ENCODE measurements at places on chromosomes 6 and 20.

- DNase-seq = no peak
Observed at GRCh38 chr6:130644175-130644574, 183.0 kb upstream of the SMLR1 start.

- DNase-seq = no peak
Observed at GRCh38 chr6:52216932-52217575, 27.2 kb downstream of the IL17F start.

GRCh38 chr6:30835576-30835975 is 48.7 kb upstream of the DDR1 start:
- no peak for DNase-seq

- no peak for DNase-seq
Observed at GRCh38 chr20:3932277-3932676, 43.1 kb downstream of the PANK2 start.

DNA sequence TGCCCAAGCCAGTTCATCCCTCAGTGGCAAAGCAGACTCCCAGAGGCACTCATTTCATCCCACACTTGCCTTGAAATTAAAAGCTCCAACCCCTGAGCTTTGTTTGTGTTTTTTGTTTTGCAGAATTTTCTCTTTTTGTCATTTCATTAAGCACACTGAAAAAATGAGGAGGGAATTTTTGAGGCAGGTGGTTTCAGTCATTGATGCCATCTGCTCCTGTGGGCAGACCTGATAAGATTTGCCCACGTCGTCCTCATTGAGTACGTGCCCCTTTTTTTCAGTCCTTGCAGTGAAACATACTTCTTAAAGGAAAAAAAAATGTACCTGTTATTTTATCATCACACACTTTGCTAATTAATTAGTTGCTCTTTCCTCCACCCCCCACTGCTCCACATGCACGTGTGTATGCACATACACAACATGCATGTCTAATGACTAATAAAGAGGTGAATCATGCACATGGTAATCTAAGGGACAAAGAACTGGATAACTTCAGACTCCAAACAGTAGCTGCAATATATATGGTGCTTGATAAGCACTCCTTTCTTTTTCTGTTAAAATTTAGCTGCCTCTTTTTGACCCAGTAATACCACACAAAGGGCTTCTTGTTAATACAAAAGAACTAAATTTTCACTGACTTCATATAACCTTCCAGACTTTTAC is 102.1 kb upstream of the TMEM181 start:
- DNase-seq = no peak

DNA sequence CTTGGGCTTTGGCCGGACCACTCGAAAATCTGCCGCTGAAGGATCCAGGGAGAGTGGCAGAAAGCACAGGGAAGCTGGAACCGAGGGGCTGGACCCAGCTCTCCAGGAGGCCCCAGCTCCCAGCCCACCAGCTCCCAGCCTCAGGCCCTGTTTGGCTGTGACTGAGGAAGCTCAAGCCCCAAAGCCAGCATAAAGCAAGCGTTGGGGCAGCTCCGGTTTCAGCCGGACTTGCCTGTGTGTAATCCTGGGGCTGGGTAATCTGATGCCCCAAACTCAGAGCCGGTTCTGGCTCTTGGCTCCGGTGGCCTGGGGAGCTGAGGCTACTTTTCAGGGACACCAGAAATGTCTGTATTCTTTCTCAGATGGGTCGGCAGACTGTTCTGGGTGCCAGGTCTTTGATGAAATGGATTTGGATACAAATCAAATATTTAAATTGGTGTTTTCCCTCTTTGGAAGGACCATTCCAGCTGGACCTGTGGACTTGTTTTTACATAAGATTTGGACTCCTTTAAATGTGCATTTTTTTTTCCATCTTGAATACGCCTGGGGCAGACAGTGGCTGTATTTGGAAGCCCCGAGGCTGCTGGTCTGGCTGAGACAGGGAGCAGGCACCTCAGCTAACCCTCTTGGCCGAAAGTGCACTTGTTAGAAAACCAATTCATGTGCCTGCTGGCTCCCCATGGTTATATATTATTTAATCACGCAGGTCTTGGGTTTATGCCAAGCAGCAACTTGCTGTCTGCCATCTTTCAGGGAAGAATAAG is 29.7 kb downstream of the RPP40 start:
- DNase-seq = no peak

GRCh38 chr6:32255199-32256153 is 31.6 kb upstream of the NOTCH4 start:
- no peak for DNase-seq

GRCh38 chr6:54053881-54054391 is 57.3 kb upstream of the MLIP start:
- no peak for DNase-seq

GRCh38 chr20:47326658-47327268 is 29.7 kb downstream of the ZMYND8 start:
- DNase-seq = no peak

DNA sequence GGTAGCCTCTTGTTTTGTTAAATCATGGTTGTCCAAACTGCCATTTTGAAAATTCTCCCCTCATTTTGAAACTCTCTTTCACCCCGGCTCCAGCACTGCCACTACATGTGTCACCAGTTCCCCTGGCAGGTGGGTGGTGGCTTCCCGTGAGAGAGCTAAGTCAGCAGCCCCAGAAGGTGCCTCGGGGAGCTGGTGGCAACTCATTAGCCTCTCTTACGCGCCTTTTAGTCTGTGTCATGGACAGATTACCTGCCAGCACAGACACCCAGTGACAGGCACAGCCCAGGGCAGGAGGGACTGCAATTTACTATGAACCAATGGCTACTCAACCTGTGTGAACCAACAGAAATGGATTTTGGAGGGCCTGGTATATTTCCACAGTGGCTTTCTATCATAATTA is 147.1 kb upstream of the SASH1 start:
- no peak for DNase-seq

GRCh38 chr20:1871807-1872458 is 23.3 kb upstream of the SIRPA start:
- no peak for DNase-seq

- no peak for DNase-seq
Observed at GRCh38 chr20:38854654-38855066, 49.2 kb downstream of the PPP1R16B start.

GRCh38 chr20:51221791-51222408 is 199.0 kb upstream of the KCNG1 start:
- no peak for DNase-seq

DNA sequence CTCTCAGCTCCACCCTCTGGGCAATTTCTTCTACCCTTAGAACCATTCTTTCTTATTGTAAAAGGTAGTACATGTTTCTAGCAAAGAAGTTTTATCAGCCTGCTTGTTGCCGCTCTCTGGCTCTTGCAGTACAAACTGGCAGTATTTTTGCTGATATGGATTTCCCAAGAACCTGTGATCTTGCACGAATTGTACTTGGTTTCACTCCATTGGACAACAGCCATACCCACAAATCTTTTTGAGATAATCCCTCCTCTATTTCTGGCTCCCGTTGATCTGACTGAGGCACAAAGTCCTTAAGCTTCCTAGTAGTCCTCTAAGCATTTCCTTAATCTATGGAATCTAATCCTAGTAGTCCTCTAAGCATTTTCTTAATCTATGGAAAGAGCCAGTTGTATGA is 487.0 kb upstream of the PTCHD4 start:
- peak; percentile 17 for DNase-seq

- DNase-seq = no peak
Observed at GRCh38 chr6:80234401-80234800, 127.9 kb downstream of the BCKDHB start.

DNA sequence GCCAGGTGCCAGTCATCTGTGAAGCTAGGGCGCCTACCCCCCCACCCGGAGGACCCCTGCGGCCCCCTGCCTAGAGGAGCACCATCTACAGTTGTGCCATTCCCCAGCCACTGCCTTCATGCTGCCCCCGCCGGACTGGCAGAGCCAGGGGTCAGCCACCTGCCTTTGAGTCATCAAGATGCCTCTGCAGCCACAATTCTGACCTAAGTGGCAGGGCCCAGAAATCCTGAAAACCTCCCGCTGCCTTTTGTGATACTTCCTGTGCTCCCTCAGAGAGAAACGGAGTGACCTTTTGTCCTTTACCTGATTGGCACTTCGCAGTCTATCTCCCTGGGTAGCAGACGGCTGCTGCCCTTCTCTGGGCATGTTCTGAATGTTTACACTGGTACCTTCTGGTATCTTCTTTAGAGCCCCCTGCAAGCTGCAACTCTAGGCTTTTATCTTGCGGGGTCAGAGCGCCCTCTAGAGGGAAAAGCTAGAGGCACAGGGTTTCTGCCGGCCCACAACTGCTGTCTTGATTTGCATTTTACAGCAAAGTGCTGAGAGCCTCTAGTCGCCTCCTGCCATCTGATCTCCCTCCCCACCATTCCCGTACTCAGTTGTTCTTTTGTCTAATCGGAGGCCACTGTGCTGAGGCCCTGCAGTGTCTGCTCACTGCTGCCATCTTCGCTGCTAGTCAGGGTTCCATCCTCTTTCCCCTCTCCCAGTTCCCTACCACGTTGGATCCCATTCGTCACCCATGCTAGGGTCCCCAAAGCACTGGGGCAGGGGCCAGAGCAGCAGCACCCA is 26.9 kb downstream of the SPATA2 start:
- DNase-seq = peak; percentile 94

GRCh38 chr20:37372441-37372840 is 26.5 kb downstream of the SRC start:
- DNase-seq = no peak
